ENCODE measurements at places on chromosomes 4 and X. TPM values are rescaled to one million over a fixed set of nuclear protein-coding genes. Genes with fewer than 3 reads are reported as not detected.
A peak's percentile ranks its signal among the peaks of the same experiment; 100 is the strongest.

DNA sequence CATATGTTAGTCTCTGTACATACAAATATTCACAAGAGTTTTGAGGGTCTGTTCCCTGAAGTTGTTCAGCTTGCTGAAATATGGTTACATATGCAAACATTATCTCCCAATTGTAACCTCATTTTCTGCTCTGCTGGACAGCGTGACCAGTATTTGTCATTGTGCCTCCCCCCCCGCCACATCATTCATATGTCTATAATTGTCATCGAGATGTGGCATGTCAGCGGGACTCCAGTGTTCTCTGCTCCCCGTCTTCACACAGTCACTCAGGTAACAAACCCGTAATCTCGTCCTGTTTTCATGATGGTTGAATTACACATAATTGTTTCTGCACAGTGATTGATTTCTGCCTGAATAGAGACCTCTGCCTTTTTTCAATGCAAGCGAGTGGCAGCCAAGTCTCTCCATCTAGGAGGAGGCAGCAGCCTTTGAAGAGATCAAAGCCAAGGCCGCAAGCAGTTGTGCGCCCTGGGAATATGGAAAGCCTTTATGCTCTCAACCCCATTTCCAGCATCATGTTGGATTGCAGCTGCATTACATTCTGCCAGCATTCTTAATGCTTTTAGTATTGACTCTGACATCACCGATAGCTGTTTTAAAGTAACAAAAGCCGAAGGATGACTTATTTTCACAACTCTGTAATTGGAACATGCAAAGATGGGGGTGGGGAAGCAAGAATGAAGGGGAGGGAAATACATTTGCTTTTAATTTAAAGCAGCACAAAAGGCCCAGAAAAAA lies 27.4 kb downstream of the LEF1 start:
- DNase-seq = no peak

DNA sequence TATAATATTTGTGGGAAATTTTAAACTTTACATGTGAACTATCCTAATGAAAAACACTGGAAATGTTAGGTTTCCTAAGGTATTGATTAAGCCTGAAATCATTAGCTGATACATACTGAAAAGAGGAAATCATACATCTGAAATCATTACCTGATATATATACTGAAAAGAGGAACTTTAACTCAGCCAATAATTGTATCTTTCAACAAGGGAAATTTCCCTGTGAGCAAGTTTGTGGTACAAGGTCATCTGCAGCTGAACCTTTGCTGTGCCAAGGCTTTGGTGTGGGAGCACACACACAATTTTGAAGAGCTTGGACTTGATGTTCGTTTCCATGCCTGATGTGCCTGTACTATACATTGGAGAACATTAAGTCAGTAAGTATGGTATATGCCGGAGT lies 131.9 kb upstream of the USP9X start:
- no peak for DNase-seq

TBC1D25 gene
- total RNA-seq = 4.0 TPM

DNA sequence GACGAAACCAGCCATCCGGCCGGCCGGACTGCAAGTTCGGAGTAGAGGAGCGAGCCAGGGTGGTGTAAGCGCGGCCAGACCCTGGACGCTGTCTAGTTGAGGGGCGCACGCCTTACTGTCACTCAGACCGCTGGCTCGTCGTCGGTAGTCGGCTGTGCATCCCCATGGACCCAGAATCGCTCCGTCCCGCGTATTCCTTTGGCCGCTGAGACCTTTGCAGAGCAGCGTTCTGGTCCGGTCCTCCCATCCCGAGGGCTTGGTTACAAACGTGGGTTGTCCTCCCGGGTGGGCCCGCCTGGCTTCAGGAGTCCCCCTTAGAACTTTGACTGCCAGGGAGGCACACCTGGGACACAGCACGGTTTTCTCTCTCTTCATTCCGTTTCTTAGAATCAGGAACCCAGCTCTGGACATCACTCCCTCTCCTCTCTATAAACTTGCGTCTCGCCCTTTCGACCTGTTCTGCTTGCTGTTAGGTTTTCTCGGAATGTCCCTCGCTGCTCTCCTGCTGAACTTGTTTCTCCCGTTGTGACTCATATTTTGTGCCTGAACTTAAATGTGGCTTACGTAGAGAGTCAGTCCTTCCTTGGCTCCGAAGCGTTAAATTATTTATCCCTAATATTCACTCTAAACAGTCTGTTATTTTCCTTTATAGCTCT lies 672 bp downstream of the PGM2 start:
- no peak for DNase-seq

SPANXA2 gene
- total RNA-seq = not detected

- no peak for DNase-seq
Measured at GRCh38 chr4:123236606-123237005, 160.0 kb upstream of the SPRY1 start.

- no peak for DNase-seq
Measured at GRCh38 chr4:129950217-129950616, 854.3 kb downstream of the C4orf33 start.

DNA sequence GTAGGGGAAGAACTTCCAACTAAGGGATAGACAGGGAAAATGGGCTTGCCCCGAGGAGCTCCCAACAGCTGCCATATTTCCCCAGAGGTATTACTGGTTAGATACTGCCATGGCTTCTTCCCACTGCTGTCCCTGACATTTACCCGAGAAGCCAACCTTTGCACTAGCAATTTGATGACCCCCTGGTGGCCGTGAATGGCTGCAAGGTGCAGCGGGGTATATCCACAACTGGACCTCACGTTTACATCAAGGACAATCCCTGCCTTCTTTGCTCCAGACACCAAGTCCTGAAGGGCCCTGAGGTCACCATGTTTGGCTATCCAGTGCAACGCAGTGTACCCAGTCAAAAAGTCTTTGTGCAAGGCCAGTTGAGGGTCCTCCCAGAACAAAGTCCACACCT lies 2.3 kb downstream of the SOWAHB start:
- no peak for DNase-seq

KIT gene
- total RNA-seq = 7.6 TPM

- DNase-seq = no peak
Measured at GRCh38 chr4:120760047-120760446, 162.5 kb downstream of the PRDM5 start.

- DNase-seq = no peak
Measured at GRCh38 chrX:5250106-5250505, 978.6 kb downstream of the NLGN4X start.

DNA sequence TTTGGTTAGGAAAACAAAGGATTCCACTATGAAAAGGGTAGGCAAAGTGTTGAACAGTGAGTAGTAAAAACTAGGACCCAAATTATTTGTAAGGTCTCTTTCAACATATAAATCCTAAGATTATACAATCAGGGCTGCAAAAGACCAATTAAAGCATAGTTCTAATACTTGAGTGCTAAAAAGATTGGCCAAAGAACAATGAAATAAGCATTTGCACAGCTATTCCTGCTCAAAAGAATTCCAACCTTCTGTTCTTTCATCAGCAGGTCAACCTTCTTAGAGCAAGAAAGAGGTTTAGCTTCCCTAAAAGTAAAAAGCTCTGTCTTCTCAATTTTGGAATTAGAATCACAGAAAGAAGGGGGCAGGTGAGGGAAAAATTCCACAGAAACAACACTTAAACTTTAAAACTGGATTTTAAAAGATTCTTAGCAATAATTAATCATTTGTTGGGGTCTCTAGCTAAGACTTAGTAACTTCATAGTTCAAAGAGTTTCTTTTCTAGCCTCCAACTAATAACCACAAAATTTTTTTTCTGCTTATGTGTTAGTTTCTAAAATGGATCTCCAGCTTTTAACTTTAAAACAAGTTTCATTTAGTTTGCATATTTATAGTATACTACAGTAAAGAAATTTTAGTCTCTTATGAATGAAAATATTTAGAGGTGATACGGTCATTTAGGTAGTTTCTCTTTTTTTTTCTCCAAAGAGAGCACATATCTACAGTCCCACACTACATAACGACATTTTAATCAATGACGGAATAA lies 16.3 kb downstream of the TSPAN5 start:
- DNase-seq = no peak

RASGEF1B gene
- total RNA-seq = 6.1 TPM

- DNase-seq = no peak
Measured at GRCh38 chr4:111028795-111029194, 405.9 kb upstream of the PITX2 start.

DNA sequence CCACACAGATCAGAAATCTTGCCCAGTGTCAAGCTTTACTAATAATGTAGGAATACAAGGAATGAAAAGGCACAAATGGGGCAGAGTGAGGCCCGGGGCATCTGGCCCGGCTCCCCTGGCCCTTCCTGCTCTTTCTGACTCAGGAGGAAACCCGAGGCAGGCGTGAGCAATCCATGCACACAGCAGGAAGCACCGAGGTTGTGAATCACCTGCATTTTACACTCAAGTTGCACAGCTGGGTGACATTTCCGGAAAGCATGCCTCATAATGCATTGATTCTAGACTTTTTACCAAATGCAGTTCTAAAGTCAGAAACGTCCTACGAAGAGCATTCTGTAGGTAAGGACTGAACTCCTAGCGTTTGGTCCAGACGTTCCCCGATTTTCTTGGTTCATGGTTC lies 38.9 kb downstream of the PRIMPOL start:
- peak; percentile 61 for DNase-seq

GASK1B gene
- 0.42 TPM for total RNA-seq

- DNase-seq = no peak
Measured at GRCh38 chrX:105773801-105774200, 48.5 kb upstream of the NRK start.

- DNase-seq = no peak
Measured at GRCh38 chr4:53120778-53121177, 245.1 kb downstream of the SCFD2 start.

RTL3 gene
- not detected for total RNA-seq

- DNase-seq = peak; percentile 82
Measured at GRCh38 chr4:48985976-48986653, at the start of gene CWH43. CWH43 (plus strand) TSS chr4:48986275; CDS start chr4:48986430, 155 bp downstream.

- no peak for DNase-seq
Measured at GRCh38 chr4:6924361-6924779, 14.7 kb downstream of the TBC1D14 start.

DNA sequence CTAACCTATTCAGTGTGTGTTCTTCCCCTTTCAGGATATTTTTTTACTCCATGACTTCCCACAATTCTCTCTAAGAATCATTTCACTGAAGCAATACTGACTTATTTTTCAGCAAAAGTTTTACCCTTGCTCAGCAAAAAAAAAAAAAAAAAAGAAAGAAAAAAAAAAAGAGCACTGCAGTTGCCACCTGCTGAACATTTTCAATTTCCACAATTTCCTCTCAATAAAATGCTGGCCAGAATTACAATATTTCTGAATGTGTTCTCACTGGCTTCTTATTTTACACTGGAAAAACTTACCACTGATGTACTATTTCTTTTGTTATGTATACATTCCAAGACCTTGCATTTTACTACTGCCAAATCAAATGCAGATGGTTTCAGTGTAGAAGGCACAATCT lies 210.4 kb downstream of the PAPSS1 start:
- no peak for DNase-seq

DNA sequence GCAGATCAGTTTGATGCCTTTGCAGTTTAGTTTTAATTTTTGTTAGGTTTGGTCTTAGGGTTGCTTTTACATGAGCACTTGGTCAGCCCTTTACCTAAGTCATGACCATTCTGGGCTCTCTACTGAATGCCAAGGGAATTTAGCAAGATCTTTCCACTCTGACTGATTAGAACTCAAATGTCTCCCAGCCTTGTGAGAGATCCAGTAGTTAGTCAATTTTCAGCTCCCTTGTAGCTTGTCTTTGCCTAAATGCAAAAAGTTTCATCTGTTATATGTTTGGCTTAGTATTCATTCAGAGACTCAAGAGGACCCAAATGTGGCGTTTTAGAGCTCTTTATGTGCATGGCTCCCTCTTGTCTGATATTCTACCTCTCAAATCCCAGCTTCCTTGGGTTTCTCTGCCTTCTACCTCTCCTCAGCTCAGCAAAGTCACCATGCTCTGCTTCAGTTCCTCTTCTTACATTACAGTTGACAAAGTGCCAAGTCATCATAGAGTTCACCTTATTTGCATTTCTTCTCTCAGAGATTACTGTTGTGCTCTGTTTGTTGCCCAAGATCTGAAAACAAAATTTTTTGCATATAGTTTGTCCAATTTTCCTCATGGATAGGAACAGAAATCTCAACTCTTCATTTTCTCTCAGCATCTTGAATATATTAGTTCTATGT lies 17.5 kb upstream of the JAKMIP1 start:
- no peak for DNase-seq

DNA sequence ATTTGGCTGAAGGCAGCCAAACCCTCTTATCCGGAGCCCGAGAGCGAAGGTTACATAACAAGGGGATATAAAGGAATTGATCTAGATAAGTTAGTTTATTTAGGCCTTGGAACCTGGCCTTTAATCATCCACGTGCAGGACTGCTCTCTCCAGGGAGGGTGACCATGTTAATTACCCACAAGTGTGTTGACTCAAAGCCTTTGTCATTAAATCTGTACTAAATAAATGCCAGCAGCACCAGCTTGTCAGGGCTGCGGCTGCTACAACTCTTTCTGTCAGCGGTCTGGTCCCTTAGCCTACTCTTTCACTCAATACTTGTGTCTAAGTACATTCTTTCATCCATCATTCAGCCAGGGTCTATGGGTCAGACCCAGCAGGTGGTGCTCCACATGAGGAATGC lies 206.1 kb downstream of the TBCK start:
- DNase-seq = no peak

DNA sequence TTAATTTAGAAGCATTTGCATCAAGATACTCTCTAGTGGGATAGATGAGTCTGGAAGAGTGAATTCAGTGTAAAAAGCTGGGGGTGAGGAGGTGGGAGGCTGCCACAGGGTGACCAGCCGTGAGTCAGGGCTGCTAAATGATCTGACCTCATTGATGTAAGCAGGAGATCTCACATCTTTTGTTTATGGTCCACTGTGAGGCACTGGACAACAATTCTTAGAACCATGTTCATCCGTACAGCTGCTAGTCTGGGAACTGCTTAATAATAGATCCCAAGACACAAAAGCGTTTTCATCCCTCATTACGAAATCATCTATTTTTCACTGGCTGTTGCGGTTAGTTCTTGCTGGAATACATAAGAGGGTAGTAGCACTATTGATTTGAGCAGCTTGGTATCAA lies 14.1 kb downstream of the KLF3 start:
- DNase-seq = no peak

DNA sequence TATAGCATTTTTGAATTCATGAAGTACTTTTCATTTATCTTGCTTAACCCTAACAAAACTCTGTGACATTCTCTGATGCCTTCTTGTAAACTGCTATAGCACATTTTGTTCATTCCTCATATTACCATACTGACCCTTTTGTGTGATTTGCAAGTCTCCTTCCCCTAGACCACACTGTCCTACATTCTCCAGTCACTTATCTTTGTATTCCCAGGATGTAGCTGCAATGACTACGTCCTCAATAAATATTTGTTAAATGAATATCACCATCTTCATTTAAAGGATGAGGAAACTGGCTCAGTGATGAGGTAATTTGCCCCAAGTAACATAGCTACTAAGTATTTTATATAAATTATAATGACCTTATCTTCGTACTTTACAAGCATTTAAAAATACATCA lies 11.9 kb downstream of the HUWE1 start:
- no peak for DNase-seq

SMC1A gene
- 28.3 TPM for total RNA-seq

- DNase-seq = no peak
Measured at GRCh38 chr4:141630854-141631253, 5.5 kb upstream of the IL15 start.

NIPAL1 gene
- 1.7 TPM for total RNA-seq

ZNF157 gene
- total RNA-seq = 0.31 TPM

PFKFB1 gene
- 0.07 TPM for total RNA-seq
